ENCODE measurements at places on chromosomes 3 and 15. TPM values are rescaled to one million over a fixed set of nuclear protein-coding genes. Genes with fewer than 3 reads are reported as not detected.

Gene ZNF609
- polyA plus RNA-seq: 3.1 TPM

Gene ACKR2
- polyA plus RNA-seq: 0.86 TPM

Gene LRRC31
- polyA plus RNA-seq: not detected

Gene ZPLD1
- polyA plus RNA-seq: not detected

Gene ADPRH
- polyA plus RNA-seq: 5.2 TPM

Gene ZNF662
- polyA plus RNA-seq: 4.9 TPM

Gene ADAMTS17
- polyA plus RNA-seq: 1.7 TPM

Gene STARD5
- polyA plus RNA-seq: 3.2 TPM

Gene CD80
- not detected for polyA plus RNA-seq

Gene RAD51
- not detected for polyA plus RNA-seq

Gene SEMA3G
- 28.2 TPM for polyA plus RNA-seq

Gene MUC4
- polyA plus RNA-seq: not detected

Gene TATDN2
- polyA plus RNA-seq: 15.5 TPM

Gene HTD2
- 6.4 TPM for polyA plus RNA-seq

Gene MELTF
- 6.1 TPM for polyA plus RNA-seq

Gene DPPA2
- polyA plus RNA-seq: not detected
